ENCODE measurements at places on chromosomes 2 and 18.

GRCh38 chr2:237688081-237688480 is 60.7 kb downstream of the LRRFIP1 start:
- no peak overlapping the region for H3K4me3 ChIP-seq
- peak overlapping the region; percentile 99 for H3K27ac ChIP-seq
- no peaks in the 10 kb centered on the region for H3K4me1 ChIP-seq

- DNase-seq: no peak
- no peaks in the 10 kb centered on the region for H3K4me1 ChIP-seq
- H3K27me3 ChIP-seq: no peaks in the 10 kb centered on the region
Observed at GRCh38 chr2:175726223-175726622, 275.8 kb downstream of the LNPK start.

GRCh38 chr2:60657673-60658072 is 98.4 kb upstream of the PAPOLG start:
- no peaks in the 10 kb centered on the region for H3K27me3 ChIP-seq
- DNase-seq: no peak
- H3K27ac ChIP-seq: no peak overlapping the region
- H3K4me1 ChIP-seq: no peaks in the 10 kb centered on the region
- no peak overlapping the region for H3K4me3 ChIP-seq
- no peaks in the 10 kb centered on the region for H3K36me3 ChIP-seq

- peaks cover 3% of the 10 kb centered on the region for H3K4me1 ChIP-seq
- H3K4me3 ChIP-seq: no peak overlapping the region
- DNase-seq: no peak
- no peak overlapping the region for H3K27ac ChIP-seq
- no peaks in the 10 kb centered on the region for H3K36me3 ChIP-seq
Observed at GRCh38 chr2:64352292-64352691, 101.7 kb upstream of the LGALSL start.

GRCh38 chr18:46320928-46321711 is 216.9 kb downstream of the HAUS1 start:
- no peaks in the 10 kb centered on the region for H3K36me3 ChIP-seq
- no peak for DNase-seq
- H3K27me3 ChIP-seq: no peaks in the 10 kb centered on the region
- H3K4me1 ChIP-seq: no peaks in the 10 kb centered on the region
- no peak overlapping the region for H3K4me3 ChIP-seq

- H3K4me1 ChIP-seq: peaks cover 9% of the 10 kb centered on the region
- H3K27me3 ChIP-seq: no peaks in the 10 kb centered on the region
- DNase-seq: no peak
- no peak overlapping the region for H3K4me3 ChIP-seq
Observed at GRCh38 chr18:45353530-45353929, 261.7 kb upstream of the SLC14A2 start.

DNA sequence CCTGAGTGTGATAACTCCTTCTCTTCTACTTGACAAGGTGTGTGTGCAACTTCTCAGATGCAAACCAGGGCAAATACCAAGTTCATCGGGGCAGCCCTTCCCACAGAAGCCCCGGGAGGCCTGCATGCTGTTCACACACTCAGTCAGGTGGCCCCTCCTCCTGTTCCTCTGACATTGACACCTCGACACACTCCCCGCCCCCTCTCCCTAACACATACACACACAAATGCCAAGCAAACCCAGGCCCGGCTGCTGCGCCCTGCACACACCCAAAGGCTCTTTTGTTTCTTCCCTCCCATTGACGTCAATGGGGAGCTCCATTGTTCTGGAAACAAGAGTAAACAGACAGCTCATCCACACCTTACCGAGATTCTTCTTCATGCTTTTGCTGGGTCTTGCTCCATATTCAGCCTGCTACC is 1.7 kb upstream of the PER2 start:
- H3K36me3 ChIP-seq: no peaks in the 10 kb centered on the region
- H3K4me3 ChIP-seq: no peak overlapping the region
- no peaks in the 10 kb centered on the region for H3K27me3 ChIP-seq
- DNase-seq: peak; percentile 68

GRCh38 chr18:35376393-35376741 is 770 bp downstream of the ZNF396 start:
- peak overlapping the region; percentile 86 for H3K4me3 ChIP-seq
- H3K27me3 ChIP-seq: no peaks in the 10 kb centered on the region
- DNase-seq: peak; percentile 64
- no peaks in the 10 kb centered on the region for H3K36me3 ChIP-seq

GRCh38 chr2:44547718-44548117 is 186.0 kb downstream of the CAMKMT start:
- DNase-seq: no peak
- H3K4me1 ChIP-seq: peaks cover 4% of the 10 kb centered on the region
- H3K36me3 ChIP-seq: no peaks in the 10 kb centered on the region
- no peaks in the 10 kb centered on the region for H3K27me3 ChIP-seq

- H3K27me3 ChIP-seq: no peaks in the 10 kb centered on the region
- H3K36me3 ChIP-seq: no peaks in the 10 kb centered on the region
- H3K27ac ChIP-seq: no peak overlapping the region
- DNase-seq: no peak
- H3K4me1 ChIP-seq: peaks cover 45% of the 10 kb centered on the region
Observed at GRCh38 chr2:62472312-62472711, 33.7 kb downstream of the TMEM17 start.

Measured in tibial artery (tissue), 4 donors.